ENCODE measurements at places on chromosomes 13 and 19.

- DNase-seq, result peak; percentile 52
These were observed 9.2 kb upstream of the FBN3 start for GRCh38 chr19:8158411-8159074.

DNA sequence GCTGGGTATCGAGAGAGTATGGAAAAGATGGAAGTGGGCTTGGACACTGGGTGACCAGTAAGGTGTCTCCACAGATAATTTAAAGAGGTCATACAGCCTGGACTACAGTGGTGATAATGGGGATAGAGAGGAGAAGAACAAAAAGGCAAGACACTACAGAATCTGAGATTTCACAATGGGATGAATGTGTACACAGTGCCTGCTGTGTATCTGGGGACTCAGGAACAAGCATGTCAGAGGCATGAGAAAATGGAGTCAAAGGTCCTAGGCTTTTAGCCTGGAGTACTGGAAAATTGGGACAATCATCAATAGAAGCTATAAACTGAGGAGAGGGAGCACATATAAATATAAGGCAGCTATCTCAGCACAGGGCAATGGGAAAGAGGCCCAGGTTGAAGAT lies 69.4 kb downstream of the TSC22D1 start:
- no peak for DNase-seq

DNA sequence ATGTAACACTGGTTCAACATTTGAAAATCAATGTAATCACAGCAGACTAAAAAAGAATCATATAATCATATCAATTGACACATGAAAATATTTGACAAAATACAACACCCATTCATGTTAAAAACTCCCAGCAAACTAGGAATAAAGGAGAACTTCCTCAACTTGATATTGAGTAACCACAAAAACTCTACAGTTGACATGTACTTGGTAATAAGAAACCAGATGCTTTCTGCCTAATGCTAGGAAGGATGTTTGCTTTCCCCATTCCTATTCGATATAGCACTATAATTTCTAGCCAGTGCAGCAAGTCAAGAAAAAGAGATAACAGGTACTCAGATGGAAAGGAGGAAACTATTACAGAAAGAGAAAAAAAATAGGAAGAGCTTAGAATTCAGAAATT lies 26.9 kb downstream of the UFM1 start:
- DNase-seq, result no peak

GRCh38 chr13:38180670-38181069 lies 169.0 kb upstream of the UFM1 start:
- DNase-seq, result no peak

DNA sequence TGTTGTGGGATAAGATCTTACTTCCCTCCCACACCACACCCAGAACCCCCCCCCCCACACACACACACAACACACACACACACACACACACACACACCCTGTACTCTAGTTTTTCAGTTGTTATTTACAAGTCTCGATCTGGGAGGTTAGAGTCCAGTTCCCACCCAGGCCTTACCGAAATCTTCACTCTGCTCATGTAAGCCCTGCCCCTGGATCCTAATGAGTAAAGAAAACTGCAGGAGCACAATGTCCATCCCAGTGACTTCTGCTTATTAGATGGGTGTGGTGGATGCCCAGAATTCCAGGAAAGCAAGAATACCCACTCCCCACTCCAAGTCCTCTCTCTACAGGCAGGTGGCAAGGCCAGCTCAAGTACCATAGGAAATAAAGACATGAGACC lies 23.0 kb downstream of the STARD13 start:
- DNase-seq, result no peak

DNA sequence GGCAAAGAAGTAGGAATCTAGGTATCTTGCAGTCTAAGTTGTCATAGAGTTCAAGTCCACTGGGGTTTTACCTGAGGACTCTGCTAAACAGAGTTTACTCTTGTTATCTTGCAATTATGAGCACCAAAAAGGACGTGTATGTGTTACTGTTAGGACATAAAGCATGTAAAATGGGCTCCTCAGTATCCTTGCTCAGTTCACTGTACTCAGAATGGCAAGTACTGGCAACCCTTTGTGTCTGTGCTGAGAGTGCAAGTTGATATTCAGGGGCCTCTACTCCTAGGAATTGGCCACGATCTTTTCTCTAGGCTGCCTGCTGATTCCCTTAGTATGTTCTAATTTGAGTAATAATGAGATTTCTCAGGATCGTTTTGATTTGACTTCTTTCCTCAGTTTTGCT lies 13.3 kb downstream of the TDRD3 start:
- DNase-seq, result no peak

DNA sequence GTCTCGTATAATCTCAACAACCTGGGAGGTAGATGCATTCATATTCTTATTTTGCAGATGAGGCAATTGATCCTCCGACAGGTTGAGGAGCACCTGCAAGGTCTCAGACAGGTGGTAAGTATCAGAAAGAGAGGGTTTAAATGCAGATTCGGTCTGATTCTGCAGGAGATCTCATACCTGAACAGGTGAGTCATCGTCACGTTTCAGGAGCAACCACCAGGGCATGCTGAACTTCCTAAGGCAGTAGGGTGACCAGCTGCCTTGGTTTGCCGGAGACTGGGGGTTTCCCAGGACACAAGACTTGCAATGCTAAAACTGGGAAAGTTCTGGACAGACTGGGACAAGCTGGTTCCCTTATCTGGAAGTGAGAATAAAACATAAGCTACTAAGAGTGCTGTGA lies 68.8 kb upstream of the TSHZ3 start:
- no peak for DNase-seq

DNA sequence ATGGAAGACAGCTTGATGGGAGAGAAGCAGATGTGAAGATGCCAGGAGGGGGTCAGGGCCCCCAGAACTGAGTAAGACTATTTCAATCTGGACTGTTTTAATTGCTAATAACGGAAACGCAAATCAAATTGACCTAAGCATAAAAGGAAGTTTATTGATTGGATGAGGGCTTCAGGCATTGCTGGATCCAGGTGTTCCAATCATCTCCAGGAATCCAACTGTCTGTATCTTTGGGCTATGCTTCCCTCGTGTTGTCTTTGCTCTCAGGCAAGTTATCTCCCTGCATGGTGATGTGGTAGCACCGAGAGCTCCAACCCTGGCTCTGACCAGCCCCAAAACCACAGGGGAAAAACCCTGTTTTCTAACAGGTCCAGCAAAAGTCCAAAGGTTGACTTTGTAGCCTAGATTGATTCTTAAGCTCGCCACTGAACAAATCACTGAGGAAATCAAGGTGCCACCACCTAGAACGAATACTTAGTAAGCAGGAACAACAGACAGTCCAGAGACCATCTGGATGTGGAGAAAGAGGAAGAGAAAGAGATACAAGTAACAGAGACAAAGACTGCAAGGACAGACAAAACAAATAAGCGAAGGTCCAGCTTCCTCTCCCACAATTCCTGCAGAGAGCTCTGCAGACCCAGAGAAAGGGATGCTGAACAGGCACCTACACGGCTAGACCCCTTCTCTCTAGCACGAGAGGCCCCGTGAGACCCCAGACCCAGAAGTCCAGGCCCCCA lies 1.2 kb upstream of the C19orf81 start:
- no peak for DNase-seq

DNA sequence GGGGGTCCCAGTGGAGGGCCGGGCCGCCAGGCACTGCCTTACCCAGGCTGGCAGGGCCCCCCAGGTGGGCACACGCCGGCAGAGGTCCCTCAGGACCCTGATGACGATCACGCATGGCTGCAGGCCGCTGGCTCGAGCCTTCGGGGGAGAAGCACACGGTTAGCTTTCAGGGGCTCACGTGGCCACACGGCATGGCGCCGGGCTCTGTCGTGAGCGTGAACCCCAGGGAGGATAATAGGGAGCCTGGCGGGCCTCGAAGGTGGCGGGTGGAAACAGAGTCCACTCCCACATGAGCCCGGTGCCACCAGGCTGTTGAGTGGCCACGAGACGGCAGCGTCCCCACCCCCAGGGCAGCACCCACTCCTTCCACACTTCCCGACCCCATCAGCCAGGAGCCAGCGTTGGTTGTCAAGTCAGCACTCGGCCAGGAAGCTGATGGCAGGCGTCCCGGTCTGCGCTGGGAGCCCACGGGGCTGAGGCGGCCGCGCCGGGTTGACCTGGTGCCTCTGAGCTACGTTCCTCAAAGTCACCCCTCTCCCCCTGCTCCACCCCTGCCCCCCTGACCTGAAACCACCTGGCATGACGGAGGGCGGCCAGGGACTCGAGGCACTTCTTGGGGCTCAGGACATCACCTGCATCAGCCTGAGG lies 24.7 kb upstream of the MATK start:
- no peak for DNase-seq

- no peak for DNase-seq
These were observed 16.8 kb upstream of the SLC46A3 start for GRCh38 chr13:28735481-28736029.

DNA sequence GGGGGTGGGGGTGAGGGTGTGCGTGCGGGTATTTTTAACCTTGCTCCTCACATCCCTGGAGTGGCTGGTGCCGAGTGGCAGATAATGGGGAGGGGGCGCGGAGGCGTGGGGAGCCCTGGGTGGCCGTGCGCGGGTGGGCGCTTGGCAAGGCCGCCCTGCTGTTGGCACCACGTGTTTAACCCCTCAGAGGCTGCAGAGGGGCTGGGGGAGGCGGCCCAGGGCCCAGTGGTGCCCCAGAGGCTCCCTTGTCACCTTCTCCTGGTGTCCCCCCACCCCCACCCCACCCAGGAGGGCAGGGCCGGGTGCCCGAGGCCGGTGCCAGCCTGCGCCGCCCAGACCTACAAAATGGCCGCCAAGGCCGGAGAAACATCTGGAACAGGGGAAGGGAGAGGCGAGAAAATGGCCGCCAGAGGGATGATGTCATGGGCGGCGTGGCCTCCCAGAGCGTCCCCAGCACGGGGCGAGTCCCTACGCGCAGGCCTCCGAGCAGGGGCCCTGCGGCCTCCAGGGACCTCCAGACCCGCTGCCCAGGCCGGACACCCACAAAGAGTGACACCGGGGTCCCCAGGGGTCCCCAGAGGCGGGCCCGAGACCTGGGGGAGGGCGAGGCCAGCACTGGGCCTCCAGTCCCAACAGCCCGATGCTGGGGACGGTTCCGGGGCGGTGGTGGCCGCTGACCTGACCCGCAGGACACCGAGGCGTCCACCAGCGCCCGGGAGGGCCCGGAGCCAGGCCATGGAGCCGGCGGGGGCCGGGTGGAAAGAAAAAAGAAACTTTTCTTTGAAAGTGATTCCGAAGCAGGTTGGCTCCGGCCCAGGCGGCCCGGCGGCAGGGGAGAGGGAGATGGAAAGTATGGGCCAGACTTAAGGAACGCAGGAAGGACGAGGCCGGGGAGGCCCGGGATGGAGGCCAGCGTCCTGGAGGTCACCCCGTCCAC lies 38.2 kb downstream of the NFIC start:
- DNase-seq, result no peak

DNA sequence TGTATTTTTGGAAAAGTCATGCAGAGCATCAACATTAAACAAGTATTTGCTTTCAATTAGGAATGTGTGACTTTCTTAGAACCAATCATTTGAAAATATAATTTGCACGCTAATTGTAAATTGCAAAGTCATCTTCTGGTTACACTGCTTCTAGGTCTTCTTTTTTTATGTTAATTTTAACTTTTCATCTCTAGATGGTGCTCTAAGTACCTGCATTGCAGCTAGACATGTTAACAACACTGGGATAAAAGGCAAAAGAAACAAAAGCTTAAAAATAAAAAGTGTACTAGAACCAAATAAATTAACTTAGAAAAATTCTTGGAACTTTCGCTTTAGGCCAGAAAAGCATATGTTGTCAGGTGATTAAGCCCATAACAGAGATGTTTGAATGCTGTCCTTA lies 2758.2 kb downstream of the PCDH9 start:
- no peak for DNase-seq

GRCh38 chr19:18665771-18666202 lies 17.7 kb upstream of the CRTC1 start:
- DNase-seq, result no peak

GRCh38 chr19:2270157-2270422 lies 11.9 kb downstream of the PEAK3 start:
- no peak for DNase-seq

DNA sequence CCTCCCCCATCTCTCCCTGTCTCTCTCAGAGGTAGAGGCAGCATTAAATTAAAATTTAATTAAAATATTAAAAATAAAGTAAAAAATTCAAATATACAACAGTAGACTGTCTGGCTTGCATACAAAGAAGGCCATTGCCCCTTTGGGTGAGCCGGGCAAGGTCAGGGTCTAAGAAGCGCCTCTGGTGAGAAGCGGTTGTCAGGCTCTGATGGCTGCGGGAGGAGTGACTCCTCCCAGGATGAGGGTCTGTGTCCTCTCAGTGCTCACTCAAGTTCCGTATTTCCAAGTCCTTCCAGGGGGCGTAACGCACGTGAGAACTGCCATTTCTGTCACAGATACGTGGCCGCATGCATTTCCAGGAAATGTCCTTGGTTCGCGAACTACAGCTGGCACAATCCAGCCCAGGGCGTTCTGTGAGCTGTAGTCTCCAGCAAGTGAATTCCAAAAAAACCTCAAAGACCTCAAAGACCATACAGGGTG lies 737 bp upstream of the ZNF181 start:
- DNase-seq, result no peak

DNA sequence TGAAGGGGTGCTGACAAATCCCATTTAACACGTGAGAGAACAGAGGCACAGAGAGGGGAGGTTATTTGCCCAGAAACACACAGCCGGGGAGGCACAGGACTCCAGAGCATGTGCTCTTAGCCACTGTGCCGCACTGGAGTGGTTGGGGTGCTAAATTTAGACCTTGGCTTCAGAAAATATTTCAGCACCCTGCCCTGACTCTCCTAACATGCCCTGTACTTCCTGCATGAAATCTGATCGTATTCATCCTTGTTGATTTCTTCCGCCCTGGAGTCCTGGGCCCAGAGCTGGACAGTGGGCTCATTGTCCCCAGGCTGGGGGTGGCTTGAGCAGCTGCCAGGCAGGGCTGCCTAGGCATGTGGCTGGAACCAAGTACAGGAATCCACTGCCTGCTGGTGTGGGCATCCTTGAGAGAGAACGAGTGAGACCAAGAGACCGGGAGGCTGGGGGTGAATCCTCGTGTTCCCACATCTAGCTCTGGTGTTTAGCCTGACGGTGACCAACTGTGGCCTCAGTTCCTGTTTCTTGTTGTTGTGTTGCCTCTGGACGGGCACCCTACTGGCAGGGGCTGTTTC lies 5.3 kb downstream of the SLC27A1 start:
- DNase-seq, result no peak

GRCh38 chr13:81927347-81927746 lies 1586.4 kb upstream of the SPRY2 start:
- DNase-seq, result no peak

DNA sequence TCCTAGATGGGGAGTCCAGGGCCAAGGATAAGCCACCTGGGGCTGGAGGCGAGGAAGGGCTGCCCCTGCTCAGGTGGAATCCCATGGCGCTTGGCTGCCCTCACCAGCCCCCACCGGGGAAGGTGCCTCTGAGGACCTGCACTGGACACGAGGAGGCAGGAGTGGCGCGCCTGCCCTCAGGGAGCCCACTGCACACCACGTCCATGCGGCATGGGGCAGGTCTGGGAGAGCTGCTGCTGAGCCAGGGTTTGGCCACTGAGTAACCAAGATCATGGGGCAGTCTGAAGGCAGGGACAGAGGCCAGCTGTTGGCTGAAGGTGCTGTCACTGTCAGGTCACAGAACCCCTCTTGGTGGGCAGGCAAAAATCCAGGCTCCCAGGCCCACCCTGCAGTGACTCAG lies 25.9 kb downstream of the ELAVL1 start:
- DNase-seq, result no peak

DNA sequence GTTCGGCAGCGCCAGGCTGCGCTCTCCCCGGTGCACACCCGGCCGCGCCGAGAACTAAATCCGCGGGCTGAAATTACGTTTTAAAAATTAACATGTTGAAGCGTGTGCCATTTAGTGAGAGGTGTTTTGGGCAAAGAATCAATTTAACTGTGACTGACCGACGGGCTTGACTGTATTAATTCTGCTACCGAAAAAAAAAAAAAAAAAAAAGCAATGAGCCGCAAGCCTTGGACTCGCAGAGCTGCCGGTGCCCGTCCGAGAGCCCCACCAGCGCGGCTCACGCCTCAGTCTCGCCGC lies 9.6 kb upstream of the SOX1 start:
- DNase-seq, result no peak
